Hippocampal formation (tissue), 2 donors: ENCODE measurements at places on chromosomes 11 and 22.

DNA sequence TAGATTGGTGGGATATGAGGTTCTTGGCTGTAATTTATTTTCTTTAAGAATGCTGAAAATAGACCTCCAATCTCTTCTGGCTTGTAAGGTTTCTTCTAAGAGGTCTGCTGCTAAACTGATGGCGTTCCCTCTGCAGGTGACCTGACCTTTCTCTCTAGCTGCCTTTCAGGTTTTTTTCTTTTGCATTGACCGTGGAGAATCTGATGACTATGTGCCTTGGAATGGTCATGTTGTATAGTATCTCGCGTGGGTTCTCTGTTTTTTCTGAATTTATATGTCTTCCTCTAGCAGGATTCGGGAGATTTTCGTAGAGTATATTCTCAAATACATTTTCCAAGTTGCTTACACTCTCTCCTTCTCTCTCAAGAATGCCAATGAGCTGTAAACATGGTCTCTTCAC, 122.2 kb downstream of the DDX10 start:
- no peak for DNase-seq

- no peak for DNase-seq
Observed at GRCh38 chr11:122340607-122341290, 224.7 kb upstream of the BLID start.

- no peak for DNase-seq
Observed at GRCh38 chr11:120125509-120125908, 12.4 kb downstream of the TRIM29 start.

- DNase-seq = no peak
Observed at GRCh38 chr22:49643998-49644397, 183.7 kb downstream of the BRD1 start.

- DNase-seq = no peak
Observed at GRCh38 chr11:108253176-108253575, 30.3 kb downstream of the ATM start.

DNA sequence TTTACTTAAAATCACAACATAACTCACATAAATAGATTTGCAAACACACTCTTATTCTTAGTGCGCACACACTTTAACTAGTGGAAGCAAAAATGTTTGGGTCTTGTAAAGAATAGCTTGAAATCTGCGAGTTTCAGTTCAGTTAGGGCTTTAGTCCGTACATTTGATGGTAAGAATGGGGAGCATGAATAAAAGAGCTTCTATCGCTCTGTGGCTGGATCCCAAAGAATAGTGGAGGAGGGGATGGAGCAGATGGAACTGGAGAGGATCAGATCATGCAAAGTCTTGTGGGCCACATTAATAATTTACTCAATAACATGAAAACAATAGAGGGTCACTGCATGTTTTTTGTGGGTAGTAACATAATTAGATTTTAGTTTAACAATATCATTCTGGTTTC, 44.3 kb downstream of the DNHD1 start:
- no peak for DNase-seq

DNA sequence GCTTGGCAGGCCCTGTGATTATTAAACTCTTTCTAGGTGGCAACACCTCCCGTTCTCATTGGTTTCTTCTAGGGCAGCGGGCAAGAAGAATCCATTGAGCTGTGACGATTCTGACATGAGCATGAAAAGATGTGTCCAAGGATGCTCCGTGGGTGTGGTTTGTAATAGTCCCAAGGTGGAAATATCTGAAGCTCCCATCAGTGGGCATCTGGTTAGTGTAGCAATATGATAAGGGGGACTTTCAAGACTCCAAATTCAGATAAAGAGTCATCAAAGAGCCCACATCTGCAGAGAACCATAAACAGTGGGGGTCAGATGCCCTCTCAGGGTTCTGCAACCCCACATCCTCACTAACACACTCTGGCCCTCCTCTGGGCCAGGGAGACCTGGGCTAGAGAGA, 42.6 kb downstream of the TST start:
- DNase-seq = no peak

DNA sequence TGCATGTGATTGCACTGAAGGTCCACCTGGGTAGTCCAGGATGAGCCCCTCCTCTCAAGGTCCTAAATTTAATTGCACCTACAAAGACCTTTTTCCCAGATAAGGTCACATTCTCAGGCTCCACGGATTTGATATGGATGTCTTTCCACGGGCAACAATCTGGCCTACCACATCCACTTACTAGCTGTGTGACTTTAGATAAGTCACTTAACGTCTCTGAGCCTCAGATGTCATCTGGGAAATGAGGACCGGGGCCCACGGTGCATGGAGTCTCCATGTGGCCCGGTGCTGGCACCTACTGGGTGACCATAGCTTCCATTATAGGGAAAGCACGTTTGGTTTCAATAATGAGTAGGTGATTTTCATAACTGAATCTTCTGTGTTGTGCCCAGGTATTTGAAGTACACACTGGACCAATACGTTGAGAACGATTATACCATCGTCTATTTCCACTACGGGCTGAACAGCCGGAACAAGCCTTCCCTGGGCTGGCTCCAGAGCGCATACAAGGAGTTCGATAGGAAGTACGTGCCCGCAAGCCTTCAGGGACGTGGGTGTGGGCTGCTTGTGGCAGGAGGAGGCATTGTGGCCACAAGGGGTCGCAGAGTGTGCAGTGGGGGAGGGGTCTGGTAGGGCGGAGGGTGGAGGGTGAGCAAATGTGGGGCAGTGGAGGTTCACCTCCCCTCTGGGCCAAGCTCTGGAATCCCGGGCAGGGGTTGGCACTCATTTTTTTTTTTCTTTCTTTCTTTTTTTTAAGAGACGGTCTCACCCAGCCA, 55.7 kb downstream of the ARHGAP8 start:
- no peak for DNase-seq

DNA sequence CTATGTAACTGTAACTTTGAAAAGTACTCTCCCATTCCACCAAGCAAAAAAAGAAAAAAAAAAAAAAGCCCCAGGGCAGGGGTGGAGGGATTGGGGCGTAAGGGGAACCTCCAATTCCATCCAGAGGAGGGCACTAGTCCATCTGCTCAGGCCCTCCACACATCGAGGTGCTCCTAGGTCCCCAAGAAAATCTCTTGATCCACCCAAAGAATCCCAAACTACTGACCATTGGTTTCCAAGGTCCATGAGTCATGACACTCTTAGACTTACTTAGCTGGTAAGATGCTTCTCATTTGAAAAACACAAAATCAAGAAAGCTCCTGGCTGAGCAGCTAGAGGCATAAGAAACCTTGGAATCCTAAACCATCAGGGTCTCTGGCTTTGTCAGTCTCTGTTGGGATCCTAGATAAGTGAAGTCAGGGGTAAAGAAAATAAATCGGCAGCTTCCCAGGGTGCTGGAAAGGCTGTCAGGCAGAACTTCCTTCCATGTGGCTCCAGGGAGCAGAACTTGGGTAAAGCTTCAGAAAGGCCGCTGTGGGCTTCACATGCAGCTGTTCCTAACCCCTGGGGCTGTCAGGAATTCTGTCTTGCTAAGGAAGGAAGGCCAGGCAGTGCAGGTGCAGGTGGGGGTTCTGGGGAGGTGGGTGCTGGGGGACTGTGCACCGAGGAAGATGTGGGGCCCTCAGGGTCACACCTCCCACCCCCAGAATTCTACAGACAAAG, 49.4 kb upstream of the ADA2 start:
- no peak for DNase-seq

GRCh38 chr11:83063073-83063754, 8.5 kb downstream of the RAB30 start:
- no peak for DNase-seq

- DNase-seq = no peak
Observed at GRCh38 chr11:32312865-32313403, 122.4 kb downstream of the WT1 start.

GRCh38 chr22:50105208-50106100, 15.6 kb downstream of the MOV10L1 start:
- DNase-seq = no peak

DNA sequence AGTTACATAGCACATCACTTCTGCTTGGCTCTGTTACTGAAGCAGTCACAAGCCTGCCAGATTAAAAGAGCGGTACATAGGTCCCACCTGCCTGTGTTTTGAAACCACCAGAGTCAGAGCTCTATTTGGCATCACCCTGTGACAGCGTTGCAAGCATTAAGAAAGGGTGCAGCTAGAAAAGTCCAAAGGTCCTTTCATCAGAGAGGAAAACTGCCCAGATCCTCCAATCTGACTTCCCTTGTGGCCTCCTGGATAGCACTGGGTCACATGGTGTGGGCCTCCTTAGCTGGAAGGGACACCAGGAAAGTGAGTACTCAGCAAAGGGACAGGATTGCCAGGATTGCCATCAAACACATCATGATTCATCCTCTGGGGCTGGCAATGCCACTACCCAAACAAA, 22.9 kb downstream of the STX3 start:
- no peak for DNase-seq

DNA sequence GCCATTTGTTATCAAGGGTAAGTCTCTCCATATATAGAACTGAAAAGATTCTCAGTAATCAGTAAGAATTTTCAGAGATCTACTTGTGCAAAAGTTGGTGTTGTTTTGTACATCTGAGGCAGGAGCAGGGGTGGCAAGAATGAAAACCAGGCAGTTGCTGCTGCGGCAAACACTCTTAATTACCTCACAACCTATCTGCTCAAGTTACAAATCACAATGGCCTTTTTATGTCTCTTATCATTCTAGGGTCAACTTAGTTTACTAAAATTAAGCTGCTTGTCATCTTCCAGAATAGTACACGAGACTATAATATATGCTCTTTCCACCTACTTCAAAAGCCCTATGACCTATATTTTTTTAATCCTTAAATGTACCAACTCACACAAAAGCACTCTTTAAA, 14.3 kb upstream of the FSHB start:
- no peak for DNase-seq

DNA sequence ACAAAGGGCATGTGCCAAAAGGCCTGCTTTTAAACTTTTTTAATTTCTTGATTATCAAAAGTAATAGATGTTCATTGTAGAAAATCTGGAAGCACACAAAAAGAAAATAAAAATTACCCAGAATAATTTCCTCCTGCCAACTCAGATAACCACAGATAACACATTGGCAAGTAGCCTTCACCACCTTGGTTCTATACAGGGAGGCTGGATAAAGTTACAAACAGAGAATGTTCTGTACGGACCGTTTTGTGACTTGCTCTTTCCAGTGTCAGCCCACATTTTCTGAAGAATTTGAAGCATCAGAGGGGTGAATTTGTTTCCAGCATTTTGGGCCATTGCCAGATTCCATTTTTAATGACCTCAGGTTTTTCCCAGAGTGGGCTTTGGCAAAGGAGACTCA, 23.5 kb downstream of the TUG1 start:
- DNase-seq = no peak

- DNase-seq = no peak
Observed at GRCh38 chr11:87190071-87190470, 152.3 kb downstream of the TMEM135 start.

- DNase-seq = no peak
Observed at GRCh38 chr11:99037057-99037456, 16.3 kb downstream of the CNTN5 start.

GRCh38 chr11:95157824-95158223, 68.2 kb downstream of the ENDOD1 start:
- DNase-seq = no peak

GRCh38 chr11:65719871-65720210, 757 bp downstream of the RNASEH2C start:
- no peak for DNase-seq

- no peak for DNase-seq
Observed at GRCh38 chr11:125594958-125595357, 2.3 kb downstream of the STT3A start.

DNA sequence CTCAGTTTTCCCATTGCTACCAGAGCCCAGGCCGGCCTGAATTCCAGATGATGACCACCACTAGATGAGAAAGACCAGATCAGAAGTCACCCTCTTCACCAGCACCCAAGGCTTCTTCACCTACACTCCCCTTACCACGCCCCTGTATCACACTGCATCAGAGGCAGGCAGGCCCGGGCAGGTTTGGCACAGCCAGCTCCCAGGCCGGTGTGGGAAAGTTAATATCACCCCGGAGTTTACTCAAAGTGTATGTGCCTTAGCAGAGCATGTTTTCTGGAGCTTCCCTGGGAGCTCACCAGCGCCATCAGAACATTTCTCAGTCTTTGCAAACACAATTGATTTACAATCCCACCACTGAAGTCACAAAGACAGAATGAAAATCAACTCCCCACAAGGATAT, 47.5 kb upstream of the POU2AF1 start:
- no peak for DNase-seq

- no peak for DNase-seq
Observed at GRCh38 chr11:35170503-35170902, 31.5 kb downstream of the CD44 start.

DNA sequence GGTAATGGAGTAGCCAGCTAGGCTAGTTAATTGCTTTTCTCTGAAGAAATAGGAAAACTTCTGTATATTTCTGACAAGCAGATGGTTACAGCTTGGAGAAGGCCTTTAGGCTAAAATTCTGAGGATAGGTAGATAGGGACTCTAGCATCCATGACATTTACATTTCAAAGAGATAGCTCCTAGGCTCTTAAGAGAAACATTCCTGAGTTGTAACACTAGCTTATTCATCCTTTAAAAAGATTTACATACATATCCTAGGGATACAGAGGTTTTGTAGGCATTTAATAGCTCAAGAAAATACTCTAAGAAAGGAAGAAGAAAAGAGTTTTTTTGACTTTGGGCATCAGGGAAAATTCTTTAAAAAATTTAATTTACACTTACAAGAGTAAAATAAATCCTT, 130.9 kb upstream of the CCDC179 start:
- DNase-seq = no peak

GRCh38 chr11:46414466-46414796, 22.9 kb upstream of the CHRM4 start:
- no peak for DNase-seq

DNA sequence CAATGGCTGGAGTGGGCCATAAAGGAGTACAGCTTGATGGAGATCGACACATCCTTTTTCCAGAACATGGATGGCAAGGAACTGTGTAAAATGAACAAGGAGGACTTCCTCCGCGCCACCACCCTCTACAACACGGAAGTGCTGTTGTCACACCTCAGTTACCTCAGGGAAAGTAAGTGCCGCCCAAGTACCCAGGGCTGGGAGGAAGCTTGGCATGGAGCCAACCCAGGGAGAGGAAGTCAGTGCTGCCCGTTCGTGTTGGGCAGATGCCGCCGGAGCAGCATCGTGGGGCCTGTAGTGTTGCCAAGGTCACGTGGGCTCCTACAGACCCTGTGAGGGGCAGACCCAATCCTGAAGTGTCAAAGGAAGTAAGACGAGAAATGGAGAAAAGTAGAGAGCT, 78.9 kb downstream of the FLI1 start:
- DNase-seq = peak; percentile 3

GRCh38 chr11:119029340-119030028, 1.2 kb downstream of the SLC37A4 start:
- no peak for DNase-seq

- DNase-seq = peak; percentile 29
Observed at GRCh38 chr11:121071846-121072450, 29.1 kb upstream of the TECTA start.

DNA sequence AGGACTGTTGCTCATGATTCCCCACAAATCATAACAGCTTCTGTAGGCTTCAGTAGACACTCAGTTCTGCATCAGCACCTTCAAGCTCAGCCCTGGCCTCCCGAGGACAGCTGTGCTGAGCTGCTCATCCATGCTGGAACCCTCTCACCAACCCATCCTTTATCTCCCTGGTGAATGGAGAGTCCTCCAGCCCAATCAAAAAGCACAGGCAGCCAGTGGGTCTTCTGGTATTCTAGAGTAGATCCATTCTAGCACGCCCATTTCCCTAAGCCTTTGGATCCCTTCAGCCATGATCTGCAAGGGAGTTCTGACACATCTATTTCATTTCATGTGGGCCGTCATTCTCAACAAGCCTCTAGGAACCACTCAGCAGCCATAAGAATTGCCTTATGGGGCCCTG, 44.6 kb upstream of the SPATA19 start:
- no peak for DNase-seq

- DNase-seq = no peak
Observed at GRCh38 chr22:50060441-50061140, 2.5 kb upstream of the TTLL8 start.
